Smooth muscle cell of the coronary artery (primary cell): ENCODE measurements at places on chromosomes 5 and 9. TPM values are rescaled to one million over a fixed set of nuclear protein-coding genes. Genes with fewer than 3 reads are reported as not detected.

WNK2 gene
- under 0.01 TPM in 1 of 2 replicates, not detected in the other for total RNA-seq

CDKN2A gene
- total RNA-seq: 19.0 and 44.6 TPM in 2 replicates

EQTN gene
- not detected in 2 replicates for total RNA-seq

GARNL3 gene
- 2.6 and 4.8 TPM in 2 replicates for total RNA-seq

SNAPC3 gene
- 28.5 and 36.6 TPM in 2 replicates for total RNA-seq

SEMA6A gene
- under 0.01 and 0.08 TPM in 2 replicates for total RNA-seq

PCDHA4 gene
- 0.23 and 0.82 TPM in 2 replicates for total RNA-seq

MARCOL gene
- total RNA-seq: not detected in 2 replicates
